Type B pancreatic cell (in vitro differentiated cells): ENCODE measurements at places on chromosomes 1 and 21.
A peak's percentile ranks its signal among the peaks of the same experiment; 100 is the strongest.

DNA sequence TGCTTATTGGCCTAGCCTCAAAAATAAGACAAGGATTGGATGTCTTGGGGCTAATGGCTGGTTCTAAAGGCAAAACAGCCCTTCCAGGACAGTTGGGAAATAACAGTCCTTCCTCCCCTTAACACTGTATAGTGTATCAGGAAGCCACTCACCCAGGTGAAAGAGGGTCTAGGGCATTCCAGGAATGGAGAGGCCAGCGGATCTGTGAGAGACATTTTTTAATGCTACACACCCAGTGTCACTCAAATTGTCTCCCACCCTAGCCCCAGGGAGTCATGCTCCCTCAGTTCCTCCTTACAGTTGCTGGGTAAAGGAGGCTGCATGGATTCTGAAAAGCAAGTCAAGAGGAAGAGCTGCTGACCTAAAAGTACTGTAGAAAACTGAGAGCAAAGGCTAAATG is 24.1 kb upstream of the EXO1 start:
- no peak overlapping the region for H3K27ac ChIP-seq
- H3K27me3 ChIP-seq = peaks cover 4% of the 10 kb centered on the region
- no peak for DNase-seq
- peaks cover 5% of the 10 kb centered on the region for H3K4me1 ChIP-seq
- H3K36me3 ChIP-seq = no peaks in the 10 kb centered on the region

- H3K27me3 ChIP-seq = no peaks in the 10 kb centered on the region
- H3K4me3 ChIP-seq = no peak overlapping the region
- DNase-seq = no peak
- peaks cover 12% of the 10 kb centered on the region for H3K4me1 ChIP-seq
- peaks cover 23% of the 10 kb centered on the region for H3K36me3 ChIP-seq
Measured at GRCh38 chr1:201131398-201131797, 4.4 kb upstream of the ASCL5 start.

DNA sequence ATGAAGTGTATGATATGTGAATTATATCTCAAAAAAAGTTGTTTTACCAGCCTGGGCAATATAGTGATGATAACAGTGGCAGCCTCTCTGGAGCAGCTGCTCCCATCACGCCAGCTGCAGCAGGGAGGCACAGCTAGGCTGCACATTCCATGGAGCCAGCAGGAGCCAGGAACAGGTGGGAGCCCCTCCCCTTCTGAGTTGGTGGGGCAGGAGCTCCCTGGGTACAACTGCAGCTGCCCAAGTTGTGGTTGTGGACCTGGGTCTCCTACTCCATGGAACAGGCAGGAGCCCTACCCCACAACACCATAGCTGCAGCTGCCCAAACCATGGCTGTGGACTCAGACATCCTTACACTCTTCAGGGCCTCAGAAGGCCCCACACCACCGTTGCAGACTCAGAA is 21.7 kb upstream of the FNBP1L start:
- H3K36me3 ChIP-seq = no peaks in the 10 kb centered on the region
- H3K27ac ChIP-seq = no peak overlapping the region
- H3K27me3 ChIP-seq = no peaks in the 10 kb centered on the region
- H3K4me1 ChIP-seq = no peaks in the 10 kb centered on the region

DNA sequence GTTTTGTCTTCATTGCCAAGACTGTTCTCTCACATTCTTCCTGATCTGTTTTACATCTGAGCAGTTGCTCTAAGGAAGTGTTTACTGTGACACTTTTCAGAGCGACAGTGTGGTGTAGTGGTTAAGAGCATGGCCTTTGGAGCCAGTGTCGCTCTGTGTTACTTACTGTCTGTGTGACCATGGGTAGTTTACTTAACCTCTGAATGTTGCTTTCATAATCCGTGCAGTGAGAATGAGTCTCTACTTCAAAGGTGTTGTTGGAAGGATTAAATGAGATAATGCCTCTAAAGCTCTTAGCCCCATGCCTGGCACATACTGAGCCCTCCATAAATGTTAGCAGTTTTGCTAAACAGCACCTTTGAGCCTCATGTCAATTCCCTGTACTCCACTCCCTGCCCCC is 35.9 kb upstream of the ZFP69B start:
- H3K27ac ChIP-seq = no peak overlapping the region
- H3K27me3 ChIP-seq = no peaks in the 10 kb centered on the region
- H3K4me3 ChIP-seq = no peak overlapping the region
- no peaks in the 10 kb centered on the region for H3K4me1 ChIP-seq

DNA sequence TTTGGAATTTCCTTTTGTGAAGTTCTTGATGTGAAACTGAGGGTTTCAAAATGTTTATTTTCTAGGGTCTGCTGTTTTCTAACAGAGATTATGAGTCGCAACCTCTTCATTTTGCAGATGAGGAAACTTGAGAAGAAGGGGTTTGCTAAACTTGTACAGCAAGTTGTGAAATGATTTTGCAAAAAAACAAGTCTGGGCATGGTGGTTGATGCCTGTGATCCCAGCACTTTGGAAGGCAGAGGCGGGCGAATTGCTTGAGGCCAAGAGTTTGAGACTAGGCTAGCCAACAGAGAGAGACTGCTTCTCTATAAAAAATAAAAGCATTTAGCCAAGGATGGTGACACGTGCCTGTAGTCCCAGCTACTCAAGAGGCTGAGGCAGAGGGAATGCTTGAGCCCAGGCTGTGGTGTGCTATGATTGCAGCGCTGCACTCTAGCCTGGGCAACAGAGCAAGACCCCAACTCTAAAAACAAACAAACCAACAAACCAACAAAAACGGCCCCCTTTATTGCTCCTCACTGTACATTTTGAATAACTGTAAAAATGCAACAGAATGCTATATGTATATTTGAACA is 9.9 kb downstream of the TRIM67 start:
- H3K27ac ChIP-seq = no peak overlapping the region
- no peaks in the 10 kb centered on the region for H3K36me3 ChIP-seq
- DNase-seq = no peak
- H3K4me1 ChIP-seq = no peaks in the 10 kb centered on the region
- H3K4me3 ChIP-seq = no peak overlapping the region
- peaks cover 38% of the 10 kb centered on the region for H3K27me3 ChIP-seq

DNA sequence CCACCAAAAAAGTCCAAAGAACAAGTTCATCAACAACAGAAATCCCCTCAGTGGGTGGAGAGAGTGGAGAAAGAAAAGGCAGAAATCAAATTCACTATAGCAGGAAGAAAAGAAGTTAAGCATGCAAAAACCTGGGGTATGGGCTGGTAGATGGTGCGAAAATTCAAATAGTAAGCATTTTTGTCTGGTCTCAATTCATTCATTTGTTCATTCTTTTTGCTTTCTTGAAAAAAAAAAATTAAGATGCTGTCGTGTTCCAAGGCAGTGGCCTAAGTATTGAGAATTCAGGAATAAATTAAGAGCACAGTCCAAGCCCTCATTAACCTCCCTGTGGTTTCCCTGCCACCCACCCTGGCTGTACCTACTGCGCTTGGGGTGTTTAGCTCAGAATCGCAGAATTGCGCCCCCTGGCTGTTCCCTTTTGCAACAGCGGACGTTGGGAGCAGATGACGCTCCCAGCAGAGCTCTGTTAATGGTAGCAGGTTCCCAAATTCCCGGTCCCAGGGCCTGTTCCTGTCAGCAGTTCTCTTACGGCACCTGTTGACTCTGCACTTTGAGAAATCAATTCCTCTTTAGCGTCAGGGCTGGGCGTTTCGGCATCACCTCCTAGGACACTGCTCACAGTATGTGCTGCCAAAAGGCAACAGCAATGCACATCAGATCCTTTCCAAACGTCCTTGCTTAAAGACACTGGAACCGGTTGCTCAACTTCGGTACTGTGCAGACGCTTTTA is 34.0 kb upstream of the SSX2IP start:
- no peak overlapping the region for H3K4me3 ChIP-seq
- peaks cover 14% of the 10 kb centered on the region for H3K4me1 ChIP-seq
- DNase-seq = no peak
- H3K27me3 ChIP-seq = no peaks in the 10 kb centered on the region

GRCh38 chr1:113777561-113777960 is 18.3 kb upstream of the PHTF1 start:
- no peak overlapping the region for H3K27ac ChIP-seq
- no peaks in the 10 kb centered on the region for H3K4me1 ChIP-seq
- no peaks in the 10 kb centered on the region for H3K27me3 ChIP-seq
- H3K36me3 ChIP-seq = peaks cover 18% of the 10 kb centered on the region

- H3K4me1 ChIP-seq = peaks cover 3% of the 10 kb centered on the region
- H3K27me3 ChIP-seq = peaks cover 36% of the 10 kb centered on the region
- DNase-seq = no peak
- H3K36me3 ChIP-seq = no peaks in the 10 kb centered on the region
- H3K4me3 ChIP-seq = peak overlapping the region; percentile 75
Measured at GRCh38 chr1:20719261-20719660, 1.5 kb upstream of the KIF17 start.
